ENCODE measurements at places on chromosomes 11 and 22.
A peak's percentile ranks its signal among the peaks of the same experiment; 100 is the strongest.

DNA sequence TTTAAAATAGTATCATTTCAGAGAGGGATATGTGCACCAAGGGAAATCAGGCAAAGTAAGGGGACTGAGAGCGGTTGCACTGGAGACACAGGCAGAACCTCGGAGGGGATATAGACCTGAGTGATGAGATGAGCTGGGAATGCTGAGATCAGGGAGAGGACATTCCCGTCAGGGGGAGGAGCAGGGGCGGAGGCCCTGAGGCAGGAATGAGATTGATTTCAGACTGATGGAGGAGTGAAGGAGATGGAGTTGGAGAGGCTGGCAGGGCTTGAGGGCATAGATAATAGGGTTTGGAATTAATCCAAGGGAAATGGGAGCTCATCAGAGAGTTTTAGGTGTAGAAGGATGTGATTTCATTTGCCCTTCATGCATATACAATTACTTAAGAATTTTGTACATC, 13.2 kb downstream of the CD6 start:
- DNase-seq: no peak

- no peak for DNase-seq
These were observed 4.4 kb upstream of the RNF169 start for GRCh38 chr11:74744277-74744676.

- no peak for DNase-seq
These were observed 43.1 kb downstream of the CCDC73 start for GRCh38 chr11:32751381-32751780.

- DNase-seq: no peak
These were observed 61.4 kb upstream of the BMAL1 start for GRCh38 chr11:13216019-13216710.

- DNase-seq: no peak
These were observed 91.1 kb downstream of the ATXN10 start for GRCh38 chr22:45762545-45763235.

DNA sequence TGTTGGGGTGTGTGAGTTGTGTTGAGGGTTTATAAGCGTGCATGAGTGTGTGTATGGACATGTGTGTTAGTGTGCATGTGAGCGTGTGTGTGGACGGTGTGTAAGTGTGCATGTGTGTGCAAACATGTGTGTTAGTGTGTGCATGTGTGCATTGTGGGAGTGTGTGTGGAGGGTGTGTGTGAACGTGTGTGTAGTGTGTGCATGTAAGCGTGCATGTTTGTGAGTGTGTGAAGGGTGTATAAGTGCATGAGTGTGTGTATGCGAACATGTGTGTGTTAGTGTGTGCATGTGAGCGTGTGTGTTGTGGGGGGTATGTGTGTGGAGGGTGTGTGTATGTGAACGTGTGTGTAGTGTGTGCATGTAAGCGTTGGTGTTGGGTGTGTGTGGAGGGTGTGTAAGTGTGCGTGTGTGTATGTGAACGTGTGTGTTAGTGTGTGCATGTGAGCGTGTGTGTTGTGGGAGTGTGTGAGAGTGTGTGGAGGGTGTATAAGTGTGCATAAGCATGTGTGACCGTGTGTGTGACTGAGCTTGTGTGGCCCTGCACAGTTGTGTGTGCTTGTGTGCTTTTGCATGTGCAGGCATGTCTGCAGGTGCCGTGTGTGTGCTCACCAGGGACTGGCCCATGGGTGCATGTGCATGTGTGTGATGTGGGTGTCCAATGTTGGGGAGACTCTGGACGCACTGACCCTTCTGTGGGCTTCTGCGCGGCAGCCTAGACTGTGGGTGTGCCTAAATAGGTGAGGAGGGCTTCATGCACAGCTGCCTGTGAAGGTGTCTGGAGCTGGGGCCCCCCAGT, 866.2 kb downstream of the TBC1D22A start:
- no peak for DNase-seq

GRCh38 chr22:28348613-28349609, 330.7 kb downstream of the TTC28 start:
- no peak for DNase-seq

DNA sequence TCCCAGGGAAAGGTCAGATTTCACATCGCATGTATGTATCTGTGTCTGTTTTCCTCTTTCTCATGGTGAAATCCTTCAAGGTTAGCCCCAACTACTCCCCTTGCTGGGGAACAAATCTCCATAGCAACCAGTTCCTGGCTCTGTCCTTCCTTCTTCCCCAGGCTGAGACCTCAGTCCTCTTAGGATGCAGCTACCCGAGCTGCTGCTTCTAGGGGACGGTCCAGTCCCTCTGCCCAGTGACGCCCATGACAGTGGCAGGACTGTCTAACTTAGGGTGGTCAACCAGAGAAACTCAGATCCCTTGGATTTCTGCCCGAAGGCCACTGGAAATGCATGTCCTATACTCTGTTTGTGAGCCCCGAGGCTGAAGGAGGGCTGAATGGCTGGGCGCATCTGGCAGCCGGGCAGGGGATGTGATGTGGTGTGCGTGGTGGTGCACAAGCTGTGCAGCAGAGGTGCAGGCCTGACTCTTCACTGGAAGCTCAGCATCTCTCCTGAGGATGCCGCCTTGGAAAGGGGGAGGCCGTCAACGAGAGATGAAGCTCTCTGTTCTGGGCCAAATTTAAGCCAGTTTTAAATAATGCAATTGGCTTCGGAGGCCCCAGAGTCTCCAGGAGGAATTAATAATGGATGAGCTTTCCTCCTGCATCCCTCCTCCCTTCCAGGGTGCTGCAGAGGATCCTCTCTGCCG, 118.7 kb upstream of the B3GAT1 start:
- DNase-seq: no peak

GRCh38 chr11:90274362-90274761, 51.5 kb upstream of the CHORDC1 start:
- no peak for DNase-seq

- no peak for DNase-seq
These were observed 23.8 kb downstream of the UPB1 start for GRCh38 chr22:24518771-24519485.

GRCh38 chr11:72821920-72822799, 7.9 kb downstream of the ATG16L2 start:
- DNase-seq: peak; percentile 88

- DNase-seq: no peak
These were observed 4.7 kb downstream of the ANO1 start for GRCh38 chr11:70082829-70083228.

DNA sequence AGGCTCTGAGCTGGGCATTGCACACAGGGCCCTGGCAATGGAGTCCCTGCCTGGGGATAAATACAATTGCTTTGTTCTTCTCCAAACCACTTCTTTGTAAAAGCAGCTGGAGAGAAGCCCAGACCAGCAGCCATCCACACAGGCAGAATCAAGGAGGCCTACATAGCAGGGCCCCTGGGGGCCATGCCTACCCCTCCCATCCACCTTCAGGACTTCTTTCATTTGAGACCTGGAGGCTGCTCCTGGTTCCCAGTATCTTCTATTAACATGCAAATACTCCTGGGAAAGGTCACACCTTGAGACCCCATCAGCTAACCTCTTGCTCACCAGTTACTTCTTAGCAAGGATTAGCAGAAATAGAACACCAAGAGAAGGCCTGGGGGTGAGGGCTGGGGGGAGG, 511.1 kb downstream of the SOX6 start:
- DNase-seq: no peak

DNA sequence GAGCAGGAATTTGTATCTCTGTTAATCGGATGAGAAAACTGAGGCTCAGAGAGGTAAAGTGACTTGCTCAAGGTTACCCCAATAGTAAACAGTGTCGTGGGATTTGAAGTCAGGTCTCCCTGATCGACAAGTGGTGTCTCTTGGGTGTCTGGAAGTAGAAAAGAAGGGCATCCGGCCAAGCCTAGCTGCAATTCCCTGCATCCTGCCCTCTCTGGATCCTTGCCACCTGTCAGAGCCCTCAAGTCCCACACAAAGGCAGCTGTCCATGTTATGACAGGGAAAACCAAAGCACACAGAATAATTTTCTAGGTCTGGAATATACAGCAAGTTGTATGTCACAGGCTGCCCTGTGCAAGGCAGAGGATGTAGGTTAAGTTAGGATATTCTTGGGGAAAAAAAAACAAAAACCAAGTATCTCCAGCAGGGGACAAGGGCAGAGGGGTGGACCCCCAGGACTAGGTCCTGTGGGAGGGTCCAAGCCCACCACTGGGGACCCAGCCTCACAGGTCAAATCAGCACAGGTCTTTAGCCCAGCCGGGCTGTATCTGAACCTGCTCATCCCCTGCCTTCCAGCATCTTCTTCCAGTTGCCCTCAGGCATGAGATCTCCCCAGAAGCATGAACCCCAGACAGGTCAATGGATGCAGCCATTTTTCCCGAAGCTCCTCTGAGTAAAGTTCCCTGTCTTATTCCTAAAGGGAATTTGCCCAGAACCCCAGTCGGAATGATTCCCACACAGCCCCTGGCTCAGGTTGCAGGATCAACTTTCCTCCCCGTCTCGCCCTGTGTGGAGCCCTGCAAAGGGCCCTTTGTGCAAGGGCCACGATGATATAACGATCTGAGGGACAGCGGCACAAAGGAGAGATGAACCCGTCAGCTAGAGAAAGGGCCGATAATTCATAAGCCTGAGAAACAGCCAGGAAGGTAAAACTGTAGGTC, 15.0 kb downstream of the USH1C start:
- no peak for DNase-seq

DNA sequence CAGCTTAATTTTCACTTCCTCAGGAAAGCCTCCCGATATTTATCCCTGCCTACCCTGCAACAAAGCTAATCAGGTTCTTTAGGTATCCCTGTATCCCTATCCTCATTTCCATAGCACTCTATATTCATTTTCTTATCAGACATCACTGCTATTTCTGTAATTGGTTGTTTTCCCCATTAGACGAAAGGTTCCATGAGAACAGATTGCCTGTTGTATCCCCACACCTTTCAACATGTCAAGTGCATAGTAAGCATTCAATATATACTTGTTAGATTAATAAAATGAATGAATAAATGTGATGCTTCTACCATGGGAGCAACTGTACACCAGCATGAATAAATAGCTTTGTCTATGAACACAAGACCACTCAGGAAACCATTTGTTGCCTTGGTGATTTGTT, 499.8 kb downstream of the DLG2 start:
- DNase-seq: no peak

DNA sequence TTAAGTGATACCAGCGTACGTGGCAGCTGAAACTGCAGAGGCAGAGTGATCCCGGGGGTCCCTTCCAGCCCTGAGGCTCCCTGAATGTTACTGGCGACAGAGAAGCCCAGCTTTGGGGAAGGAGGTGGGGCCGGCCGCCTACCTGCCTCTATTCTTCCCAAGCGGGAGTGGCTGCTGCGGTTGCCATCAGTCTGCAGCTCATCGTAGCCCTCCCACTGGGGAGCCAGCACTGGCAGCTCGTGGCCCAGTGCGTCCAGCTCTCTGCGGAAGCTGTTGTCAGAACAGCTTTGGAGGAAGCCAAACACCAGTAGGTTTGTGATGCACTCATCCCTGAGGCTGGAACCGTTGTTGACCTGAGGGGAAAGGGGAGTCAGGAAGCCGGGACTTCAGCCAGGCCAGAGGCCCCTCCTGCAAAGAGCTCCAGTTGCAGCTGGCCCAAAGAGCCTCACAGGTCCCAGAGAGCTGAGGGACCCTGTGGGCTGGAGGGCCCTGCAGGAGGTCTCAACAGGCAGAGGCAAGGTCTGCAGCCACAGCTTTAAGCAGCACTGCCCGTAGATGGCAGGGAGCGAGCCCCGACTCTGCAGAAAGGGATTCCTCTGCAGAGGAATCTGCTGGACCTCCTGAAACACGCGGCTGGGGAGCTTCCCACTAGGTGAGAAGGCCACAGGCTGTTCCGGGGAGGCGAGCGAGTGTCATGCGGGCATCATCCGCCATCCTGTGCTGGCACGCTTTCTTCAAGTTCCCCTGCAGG, 30.4 kb downstream of the BID start:
- DNase-seq: no peak
